ENCODE measurements at places on chromosomes 2 and 18.

- peak; percentile 36 for DNase-seq
Observed at GRCh38 chr2:197191177-197191939, 119.2 kb downstream of the ANKRD44 start.

DNA sequence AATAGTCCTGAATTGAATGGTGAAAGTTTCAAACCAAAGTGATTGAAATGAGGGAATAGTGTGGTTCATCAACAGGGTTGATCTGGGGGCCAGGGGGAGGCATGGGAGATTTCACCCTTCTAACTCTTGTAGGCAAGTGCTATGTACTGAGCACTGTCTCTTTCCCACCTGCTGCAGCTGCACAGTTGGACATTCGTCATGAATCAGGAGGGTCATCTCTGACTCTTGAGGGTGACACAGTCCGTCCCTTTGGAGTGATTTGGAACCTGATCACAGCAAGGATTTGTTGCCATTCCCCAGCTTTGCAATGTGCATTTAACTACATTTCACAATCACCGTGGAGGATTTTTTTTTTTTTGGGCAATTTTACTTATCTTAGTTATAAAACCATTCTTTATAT, 224.6 kb downstream of the PHLPP1 start:
- DNase-seq: no peak

- no peak for DNase-seq
Observed at GRCh38 chr2:151786483-151786882, 41.7 kb downstream of the ARL5A start.

DNA sequence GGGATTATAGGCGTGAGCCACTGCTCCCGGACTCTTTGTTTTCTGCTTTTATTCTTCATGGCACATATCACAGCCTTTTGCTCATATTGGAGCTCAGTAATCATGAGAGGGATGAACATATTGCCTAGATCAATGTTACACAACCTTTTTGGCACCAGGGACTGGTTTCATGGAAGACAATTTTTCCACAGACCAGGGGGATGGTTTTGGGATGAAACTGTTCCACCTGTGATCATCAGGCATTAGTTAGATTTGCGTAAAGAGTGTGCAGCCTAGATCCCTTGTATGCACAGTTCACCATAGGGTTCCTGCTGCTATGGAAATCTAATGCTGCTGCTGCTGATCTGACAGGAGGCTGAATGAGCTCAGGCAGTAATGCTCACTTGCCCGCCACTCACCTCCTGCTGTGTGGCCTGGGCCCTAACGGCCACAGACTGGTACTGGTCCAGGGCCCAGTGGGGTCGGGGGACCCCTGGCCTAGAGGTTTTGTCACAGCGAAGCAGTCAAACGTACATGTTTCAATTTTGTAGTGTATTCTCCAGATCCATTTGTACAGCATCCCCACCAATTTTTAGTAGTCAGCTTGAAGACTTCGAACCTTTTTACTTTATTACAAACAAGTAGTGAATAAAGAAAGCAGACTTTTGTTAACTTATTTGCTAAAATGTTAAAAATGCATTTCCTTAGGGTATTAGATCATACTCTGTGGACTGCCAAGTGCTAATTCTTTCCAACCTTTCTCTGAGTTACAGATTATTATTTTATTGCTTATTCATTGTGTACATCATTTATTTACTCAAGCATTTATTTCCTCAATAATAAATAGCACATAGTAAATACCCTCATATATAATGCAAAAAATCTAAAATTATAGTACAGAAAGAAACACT, 6.2 kb downstream of the DAW1 start:
- DNase-seq: no peak

GRCh38 chr2:220469201-220469600, 841.8 kb downstream of the SLC4A3 start:
- no peak for DNase-seq

- no peak for DNase-seq
Observed at GRCh38 chr18:74370115-74370514, 54.5 kb downstream of the C18orf63 start.

DNA sequence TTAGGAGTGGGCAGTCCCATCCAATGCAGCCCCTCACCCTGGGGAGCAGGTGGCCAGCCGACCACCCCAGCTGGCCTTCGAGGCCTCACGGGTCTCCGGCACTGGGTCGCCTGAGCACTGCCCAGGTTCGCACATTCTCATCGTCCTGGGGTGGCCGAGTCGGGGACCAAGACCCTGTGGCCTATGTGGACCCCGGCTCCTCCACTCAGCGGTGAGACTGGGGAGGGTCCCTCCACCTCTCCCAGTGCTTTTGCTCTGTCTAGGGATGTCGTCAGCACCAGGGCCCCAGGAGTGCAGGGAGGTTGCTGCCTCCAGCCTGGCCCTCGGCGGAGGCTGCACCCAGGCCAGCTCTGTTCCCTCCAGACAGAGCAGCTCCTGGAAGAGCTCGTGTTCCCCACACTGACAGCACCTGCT, 89.6 kb downstream of the TPO start:
- no peak for DNase-seq

DNA sequence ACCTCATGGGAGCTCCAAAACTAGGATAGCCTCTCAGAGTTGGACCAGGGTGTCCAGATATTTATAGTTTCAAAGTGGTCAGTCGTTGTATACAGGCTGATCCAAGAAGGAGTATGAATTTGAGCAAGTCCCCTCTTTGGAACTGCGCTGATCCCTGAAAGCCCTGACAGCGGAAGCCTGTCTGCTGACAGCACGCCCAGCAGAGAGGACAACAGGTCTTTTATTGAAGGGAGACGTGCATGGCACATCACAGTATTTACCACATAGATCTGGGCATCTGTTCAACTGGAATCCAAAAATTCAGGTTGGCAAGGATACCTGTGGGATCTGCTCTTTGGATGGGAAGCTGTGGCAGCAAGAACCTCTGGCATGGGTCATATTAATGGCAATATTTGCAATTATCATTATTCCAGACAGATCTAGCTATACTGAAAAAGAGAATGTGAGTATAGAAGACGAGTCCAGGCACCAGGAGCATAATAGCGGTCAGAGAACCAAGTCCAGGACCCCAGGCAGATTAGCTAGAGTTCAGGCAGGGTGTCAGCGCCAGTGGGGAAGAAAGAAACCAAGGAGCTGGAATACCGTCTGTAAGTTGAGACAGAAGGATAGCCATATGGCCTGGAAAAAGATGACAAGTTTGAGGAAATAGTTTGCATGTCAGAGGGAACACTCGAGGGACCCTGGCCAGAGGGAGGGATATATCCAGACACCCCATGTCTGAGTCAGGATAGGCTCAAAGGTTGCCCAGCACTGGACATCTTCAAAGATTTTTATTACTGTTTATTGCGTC, 260.4 kb upstream of the FANCL start:
- no peak for DNase-seq

DNA sequence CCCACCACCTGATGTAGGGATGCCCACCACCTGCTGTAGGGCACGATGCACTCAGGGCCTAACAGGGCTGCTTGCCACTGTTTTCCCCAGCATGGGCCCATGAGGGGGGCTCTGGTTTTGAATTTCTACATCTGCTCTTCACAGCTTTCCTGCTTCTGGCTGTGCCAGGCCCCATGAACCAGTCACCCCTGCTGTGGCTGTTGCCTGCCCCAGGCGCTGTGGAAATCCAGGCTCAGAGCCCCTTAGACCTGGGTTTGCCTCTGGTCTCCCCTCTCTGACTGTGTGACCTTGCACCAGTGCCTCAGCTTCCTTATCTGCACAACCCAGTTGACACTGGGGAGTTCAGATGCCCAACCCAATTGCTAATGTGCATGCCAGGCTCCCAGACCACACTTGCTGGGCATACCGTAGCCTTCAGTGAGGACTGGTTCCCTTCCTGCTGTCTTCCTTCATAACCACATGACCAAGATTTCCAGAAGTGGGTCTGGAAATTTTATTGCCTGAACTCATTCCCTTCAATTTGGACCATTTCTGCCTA, 6.0 kb upstream of the MLPH start:
- DNase-seq: no peak

- no peak for DNase-seq
Observed at GRCh38 chr2:178949584-178949983, 100.4 kb downstream of the CCDC141 start.

- DNase-seq: no peak
Observed at GRCh38 chr18:59054496-59055287, 85.0 kb upstream of the SEC11C start.

DNA sequence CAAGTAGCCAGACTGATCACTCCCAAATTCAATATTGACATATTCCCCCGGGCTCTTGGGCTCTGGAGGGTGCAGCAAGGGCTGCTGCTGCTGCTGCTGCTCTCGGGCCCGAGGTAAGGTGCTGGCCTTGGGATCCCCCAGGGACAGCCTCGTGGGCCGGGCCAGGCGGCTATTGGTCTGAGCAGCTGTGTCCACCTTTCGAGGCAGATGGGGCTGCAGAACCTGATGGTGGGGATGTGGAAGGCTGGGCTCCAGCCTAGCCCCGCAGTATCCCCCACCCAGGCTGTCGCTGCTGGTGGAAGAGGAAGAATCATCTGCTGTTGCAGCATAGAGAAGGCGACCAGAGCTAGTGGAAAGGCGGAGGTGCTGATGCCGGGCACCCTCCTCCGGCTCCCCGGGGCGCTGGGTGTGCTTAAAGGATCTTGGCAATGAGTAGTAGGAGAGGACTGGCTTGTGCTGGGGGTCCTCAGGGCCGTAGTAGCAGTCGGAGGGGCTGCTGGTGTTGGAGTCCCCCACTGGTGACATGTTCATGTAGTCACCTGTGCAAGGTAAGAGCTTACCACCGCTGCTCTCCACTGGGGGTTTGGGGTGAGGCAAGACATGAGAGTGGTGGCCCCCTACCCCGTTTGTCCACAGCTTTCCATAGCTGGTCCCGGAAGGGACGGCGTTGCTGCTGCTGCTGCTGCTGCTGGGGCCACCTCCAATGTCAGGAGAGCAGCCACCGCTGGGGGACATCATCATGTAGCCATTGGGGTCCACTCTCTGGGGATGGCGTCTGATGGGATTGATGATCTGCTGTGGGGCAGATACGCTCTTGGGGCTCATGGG, 3.4 kb downstream of the IRS1 start:
- DNase-seq: no peak

GRCh38 chr18:76672627-76673026, 149.7 kb upstream of the ZNF236 start:
- peak; percentile 5 for DNase-seq

DNA sequence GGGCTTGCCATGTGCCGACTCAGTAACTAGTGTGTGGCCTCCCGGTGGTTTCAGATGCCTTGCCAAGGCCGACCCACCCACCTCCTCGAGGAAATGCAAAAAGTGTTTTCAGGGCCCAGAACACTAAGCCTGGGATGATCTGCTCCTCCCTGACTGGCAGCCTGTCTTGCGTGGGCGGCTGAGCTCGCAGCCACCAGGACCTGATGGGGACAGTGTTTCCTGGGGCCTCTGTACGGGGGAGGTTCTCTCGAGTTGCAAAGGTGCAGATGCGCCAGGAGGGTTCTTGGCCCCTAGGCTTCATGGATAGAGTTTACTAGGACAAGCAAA, 85.2 kb downstream of the GLI2 start:
- DNase-seq: no peak

- DNase-seq: no peak
Observed at GRCh38 chr2:5188636-5189035, 503.5 kb upstream of the SOX11 start.

DNA sequence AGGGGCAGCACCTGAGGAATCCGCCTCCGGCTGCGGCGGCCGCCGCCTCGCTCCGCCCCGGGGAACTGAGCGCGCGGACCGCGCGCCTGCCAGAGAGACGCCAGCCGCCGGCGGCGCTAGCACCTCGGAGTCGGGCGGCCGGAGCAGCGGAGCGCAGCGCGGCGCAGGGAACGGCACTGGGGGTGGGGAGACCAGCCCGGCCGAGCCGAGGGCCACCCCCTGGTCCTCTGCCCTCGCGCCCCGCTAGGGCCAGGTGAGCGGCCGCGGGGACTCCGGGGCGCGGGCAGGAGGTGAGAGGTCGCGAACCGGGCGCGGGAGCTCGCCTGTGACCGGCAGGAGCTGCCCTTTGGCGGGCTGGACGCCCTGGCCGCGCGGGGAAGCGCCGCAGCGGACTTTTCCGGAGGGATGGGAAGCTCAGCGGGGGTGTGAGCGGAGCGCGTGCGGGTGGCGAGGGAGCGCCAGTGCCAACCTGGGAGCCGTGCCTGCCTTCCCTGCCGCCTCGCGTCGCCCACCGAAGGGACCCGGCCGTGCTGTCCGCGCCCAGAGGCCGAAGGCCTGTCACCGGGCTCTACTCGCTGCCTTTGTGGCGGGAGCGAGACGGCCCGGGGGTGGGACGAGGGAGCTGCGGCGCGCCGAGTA, at the start of gene GREB1L:
Gene GREB1L, plus strand, starts transcription at position 92 of the 639 bp plus-strand sequence. CDS start 141,287 bp downstream, outside the sequence.
- DNase-seq: no peak

GRCh38 chr2:62382757-62383156, 123.2 kb downstream of the TMEM17 start:
- DNase-seq: no peak

DNA sequence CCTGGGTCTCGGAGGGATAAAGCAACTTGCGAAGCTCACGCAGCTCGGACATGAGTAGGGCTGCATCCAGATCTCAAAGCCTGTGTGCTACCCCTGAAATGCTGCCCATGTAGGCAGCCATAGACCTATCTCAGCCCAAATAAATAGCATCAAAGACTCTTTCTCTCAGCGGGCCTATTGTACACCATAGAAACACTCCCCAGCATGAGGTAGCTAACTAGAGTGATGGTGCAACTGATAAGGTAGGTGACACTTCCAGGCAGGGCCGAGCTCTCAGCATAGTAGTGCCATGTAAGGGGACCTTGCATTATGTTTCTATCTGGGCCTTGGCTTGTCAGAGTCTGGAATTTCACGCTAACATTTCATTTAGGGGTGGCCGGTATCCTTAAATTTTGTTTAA, 52.4 kb downstream of the RABL2A start:
- no peak for DNase-seq

- DNase-seq: no peak
Observed at GRCh38 chr2:236862961-236863728, 222.5 kb upstream of the COPS8 start.

DNA sequence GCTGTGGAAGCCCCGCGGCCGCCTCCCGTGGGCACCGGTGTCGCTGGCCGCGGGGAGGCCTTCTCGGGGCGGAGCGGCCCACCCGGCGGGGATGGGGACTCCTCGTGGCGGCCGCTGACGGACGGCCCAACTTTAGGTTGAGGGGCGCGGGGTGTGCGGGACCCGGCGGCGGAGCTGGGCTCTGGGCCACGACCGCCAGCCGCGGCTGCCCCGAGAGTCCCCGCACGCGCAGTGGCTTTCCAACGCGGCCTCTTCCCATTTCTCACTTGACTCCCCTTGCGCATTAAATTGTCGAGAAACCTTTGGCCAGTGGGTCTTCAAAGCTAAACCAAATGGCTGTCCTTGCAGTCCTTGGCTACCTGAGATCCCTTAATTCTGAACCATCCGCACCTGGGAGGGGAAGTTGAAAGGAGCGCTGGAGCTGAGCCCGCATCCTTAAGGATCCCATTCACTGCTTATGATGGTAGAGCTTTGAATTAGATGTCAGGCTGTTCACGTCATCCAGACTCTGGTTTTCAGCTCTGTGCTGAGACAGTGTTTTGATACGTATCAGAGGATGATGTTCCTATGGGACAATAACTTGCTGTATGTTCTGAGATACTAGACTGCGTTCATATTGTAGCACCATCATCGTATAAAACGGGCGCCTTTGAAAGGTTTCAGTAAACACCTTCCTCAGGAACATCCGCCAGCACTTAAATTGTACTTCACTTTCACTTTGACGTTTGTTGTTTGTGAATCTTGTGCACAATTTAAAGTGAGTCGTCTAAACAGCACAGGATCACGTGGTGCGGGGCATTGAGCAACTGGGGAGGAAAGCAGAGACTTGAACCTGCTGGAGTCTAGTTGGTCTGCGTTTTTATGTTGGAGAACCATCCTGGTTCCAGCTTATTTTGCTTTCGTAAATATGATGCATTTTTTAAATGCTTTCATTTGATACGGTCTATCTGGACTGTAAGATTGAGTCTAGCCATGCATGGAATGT, 874 bp downstream of the CLIP4 start:
- no peak for DNase-seq

- DNase-seq: no peak
Observed at GRCh38 chr2:187532333-187533120, 21.7 kb downstream of the TFPI start.
